ENCODE measurements at places on chromosomes 7 and 10.

GRCh38 chr10:71402005-71402404 is 5.3 kb downstream of the CDH23 start:
- DNase-seq: no peak

- DNase-seq: no peak
Observed at GRCh38 chr10:29204070-29204800, 84.6 kb upstream of the LYZL1 start.

DNA sequence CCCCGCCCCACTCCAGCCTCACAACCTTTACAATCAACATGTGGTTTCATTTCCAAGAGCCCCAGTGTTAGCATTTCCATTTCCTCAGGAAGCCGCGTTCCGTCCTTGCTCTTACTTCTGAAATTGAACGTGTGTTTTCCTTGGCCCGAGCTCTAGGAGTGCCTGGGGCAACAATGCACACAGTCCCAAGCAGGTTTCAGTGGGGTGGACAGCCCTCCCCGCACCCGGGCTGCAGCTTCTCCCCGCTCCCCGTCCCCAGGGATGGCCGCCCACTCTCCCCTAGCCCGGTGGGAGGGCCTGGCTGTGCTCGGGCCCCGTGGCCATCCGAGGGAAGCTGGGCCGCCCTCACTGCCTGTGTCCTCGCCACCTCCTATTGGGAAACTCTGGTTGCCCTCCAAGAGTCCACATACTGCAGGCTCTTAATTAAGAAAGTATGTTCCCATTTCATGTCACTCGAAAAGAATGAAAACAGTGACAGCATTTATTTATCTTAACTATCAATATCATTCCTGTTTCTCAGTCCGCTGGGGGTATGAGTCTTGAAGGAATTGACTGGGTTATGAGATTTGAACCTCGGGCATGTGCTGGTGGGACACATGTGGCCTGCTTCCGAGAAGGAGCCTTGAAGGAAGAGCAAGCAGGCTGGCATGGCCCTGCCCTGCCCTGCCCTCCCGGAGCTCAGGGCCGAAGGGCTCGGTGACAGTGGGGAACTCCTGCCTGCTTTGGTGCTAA is 163.8 kb downstream of the GRK5 start:
- peak; percentile 94 for DNase-seq

- peak; percentile 32 for DNase-seq
Observed at GRCh38 chr7:131843898-131844331, 287.5 kb upstream of the PODXL start.

DNA sequence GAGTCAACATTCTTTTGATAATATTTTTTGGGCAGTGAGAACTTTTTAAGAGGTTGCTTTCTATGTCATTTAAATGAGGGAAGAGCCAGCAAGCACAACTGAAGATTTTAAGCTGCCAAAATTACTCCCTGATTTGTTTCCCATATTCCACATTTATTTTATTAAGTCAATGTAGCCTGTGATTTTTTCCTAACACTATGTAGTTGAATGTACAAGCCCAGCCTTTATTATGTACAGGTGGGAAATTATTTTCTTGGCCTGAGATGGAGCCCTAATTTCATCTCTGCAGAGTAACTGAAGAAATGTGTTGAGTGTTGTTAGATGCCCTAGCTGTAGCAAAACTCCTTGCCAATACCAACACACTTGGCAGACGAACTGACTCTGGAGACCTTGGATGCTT is 83.1 kb upstream of the MINDY3 start:
- DNase-seq: no peak

DNA sequence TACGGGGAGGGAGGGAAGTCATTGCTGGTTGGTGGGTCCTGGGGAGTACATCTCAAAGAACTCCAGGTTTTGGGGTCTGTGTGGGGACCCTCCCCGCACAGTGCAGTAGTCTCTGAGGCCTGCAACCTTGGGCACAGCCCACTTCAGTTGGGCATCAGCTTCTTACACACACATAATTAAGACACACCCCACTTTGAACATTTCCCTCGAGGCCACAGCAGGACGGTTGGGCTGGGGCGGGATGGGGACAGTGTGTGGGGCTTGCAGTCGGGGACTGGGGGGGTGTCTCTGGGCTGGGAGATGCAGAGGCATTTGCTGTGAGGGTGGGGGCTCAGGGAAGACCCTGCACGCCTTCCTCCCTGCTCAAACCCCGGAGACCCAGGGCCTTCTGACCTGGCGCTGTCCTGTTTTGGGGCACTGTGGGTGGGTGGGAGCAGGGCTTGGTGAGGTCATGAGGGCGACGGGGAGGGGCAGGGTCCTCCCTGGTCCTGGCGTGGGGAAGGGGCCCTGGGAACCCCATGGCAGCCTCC is 1.3 kb downstream of the LFNG start:
- DNase-seq: no peak

DNA sequence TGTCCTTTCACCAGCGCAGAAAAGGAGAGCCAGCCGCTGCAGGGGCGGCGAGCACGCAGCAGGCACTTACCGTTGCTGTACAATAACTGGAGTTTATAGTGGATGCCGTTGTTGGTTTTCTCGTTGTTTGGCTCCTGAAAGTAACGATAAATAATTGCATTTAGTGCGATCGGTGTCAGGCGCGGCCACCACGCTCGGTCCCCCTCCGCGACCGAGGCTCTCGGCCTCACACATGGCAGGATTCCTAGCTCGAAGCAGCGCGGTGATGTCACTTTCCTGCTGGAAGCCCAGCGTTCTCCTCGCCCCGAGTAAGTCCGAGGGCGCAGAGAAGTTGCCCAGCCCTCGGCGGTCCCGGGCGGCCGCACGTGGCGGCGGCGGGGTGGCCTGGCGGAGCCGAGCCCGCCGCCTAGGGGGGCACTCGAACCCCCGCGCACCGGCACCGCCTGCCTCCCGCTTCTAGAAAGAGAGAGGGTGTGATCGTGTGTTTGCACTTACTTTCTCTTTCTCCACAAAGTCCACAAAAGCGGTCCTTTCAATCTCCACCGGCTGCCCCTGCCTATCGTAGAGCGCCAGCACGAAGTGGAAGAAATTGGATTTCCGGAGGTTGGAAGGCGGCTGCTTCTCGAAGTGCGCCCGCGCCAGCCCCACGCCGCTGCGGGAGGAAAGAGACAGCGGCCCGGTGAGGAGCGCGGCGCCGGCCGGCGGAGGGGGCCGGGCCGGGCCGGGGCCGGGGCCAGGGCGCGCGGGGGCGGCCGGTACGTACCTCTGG is 1.0 kb downstream of the EBF3 start:
- peak; percentile 51 for DNase-seq

DNA sequence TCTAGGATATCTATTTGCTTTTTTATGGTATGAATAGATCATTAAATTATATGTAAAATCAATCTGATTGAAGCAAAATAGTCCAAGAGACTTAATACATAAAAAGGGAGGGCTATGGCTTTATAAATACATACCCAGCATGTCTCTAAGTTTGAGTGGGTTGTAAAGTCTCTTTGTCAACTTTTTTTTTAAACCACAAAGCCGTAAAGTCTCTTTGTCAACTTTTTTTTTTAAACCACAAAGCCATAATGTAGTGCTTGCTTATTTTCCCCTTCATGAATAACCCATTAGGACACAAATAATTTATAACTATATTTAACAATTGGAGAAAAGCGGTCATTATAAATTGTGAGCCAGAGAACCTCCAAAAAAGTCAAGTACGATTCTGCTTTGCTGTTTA is 5.7 kb downstream of the HECTD2 start:
- DNase-seq: no peak

DNA sequence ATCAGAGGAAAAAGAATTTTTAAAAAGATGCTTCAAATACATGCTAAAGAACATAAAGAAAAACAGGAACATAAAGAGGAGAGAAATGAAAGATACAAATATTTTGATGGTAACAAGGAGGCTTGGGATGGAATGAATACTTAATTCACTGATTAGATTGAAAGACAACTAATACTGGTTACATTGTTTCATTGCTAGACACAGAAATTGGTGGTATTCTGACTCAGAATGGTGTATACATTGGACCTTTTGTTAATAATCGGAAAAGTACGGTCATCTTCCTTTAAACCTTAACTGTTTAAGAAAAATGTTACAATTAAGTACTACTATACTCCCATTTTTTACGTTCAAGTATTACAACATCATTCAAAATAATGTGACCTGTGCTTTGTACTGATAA is 567.5 kb downstream of the PARD3 start:
- DNase-seq: no peak

GRCh38 chr10:97259119-97259518 is 33.3 kb downstream of the ARHGAP19 start:
- no peak for DNase-seq

DNA sequence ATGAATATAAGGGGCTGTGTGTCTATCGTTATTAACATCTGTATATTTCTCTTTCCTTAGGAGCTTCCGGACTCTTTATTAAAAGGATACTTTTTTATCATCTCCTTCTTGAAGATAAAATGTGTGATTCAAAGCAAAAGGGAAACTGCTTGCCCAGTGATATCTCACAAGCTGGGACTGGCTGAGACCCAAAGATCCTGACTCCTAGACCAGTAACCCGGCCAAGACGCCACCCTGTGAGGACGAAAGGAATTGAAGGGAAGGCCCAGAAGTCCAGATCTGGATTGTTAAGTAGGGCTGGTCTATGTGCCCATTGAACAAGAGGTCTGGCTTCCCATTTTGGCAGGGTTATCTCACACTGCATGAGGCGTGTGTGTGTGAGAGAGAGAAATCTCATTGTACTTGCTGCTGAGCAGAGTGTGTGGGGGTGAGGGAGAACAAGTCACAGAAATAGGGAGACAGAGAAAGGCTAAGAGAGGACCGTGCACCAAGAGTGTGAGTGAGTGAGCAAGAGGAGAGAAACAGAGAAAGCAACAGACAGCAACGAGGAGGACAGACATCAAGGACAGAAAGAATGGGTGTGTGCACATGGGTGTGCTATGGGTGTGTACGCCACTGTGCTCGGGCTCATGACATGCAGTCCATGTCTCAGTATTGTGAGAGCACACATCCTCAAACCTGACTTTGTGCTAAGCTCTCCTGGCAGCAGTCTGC is 75.4 kb downstream of the PLXNA4 start:
- peak; percentile 87 for DNase-seq

DNA sequence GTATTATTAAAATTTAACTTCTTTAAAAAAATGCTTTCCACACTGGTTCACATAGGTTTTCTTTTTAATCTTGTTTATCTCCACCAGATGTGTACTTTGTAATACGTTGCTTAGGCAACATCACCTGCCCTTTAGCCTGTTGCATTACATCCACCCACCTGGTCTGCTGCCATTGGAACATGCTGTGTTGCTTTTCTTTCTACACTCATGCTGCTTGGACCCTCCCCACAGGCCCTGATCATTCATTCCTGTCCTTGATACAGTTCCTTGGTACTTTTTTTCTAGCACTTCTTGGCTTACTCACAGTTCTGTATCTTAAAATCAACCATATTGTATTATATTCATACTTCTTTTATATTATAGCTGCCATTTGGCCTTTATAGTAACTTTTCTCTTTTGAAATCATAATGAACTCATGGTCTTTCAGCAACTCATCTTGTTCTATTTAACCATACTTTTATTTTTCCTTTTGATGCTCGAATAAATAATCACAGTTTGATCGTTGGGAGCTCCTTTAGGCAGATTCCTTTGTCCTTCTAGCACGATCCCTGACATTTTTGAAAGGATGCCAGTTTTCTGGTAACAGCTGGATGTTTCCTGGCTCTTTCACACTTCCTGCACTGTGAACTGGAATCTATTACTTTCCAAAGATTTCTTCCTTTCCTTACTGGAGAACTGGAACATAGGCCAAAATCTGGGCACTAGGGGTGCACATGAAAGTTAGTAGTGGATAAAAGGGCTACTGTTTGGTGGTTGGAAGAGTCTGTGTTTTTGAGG is 125.1 kb downstream of the CDK14 start:
- peak; percentile 65 for DNase-seq

DNA sequence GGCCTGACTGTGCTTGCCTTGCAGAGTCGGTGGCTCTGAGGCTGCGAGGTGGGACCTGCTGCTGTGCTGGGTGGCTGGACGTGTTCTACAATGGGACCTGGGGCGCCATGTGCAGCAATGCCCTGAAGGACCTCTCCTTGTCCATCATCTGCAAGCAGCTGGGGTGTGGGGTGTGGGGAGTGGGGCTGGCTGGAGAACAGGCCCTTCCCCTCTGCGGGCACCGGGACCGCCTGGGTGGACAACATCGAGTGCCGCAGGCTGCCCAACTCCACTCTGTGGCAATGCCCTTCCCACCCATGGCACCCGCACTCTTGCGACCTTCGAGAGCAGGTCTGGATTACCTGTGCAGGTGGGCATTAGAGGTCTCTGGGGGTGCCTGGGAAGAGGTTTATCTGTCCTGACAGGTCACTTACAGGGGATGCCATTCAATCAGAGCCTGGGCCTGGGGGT is 10.9 kb downstream of the SCART1 start:
- DNase-seq: peak; percentile 6

- DNase-seq: no peak
Observed at GRCh38 chr10:132422903-132423825, 26.2 kb downstream of the PWWP2B start.

- peak; percentile 67 for DNase-seq
Observed at GRCh38 chr7:129163875-129164544, 19.5 kb downstream of the TSPAN33 start.

GRCh38 chr7:148276314-148277041 is 314.1 kb upstream of the C7orf33 start:
- no peak for DNase-seq

Measured in AG20443 (cell line).